ENCODE measurements at places on chromosomes 13 and 19. TPM values are rescaled to one million over a fixed set of nuclear protein-coding genes. Genes with fewer than 3 reads are reported as not detected.

- no peak for DNase-seq
Measured at GRCh38 chr13:43170506-43170905, 147.1 kb downstream of the DNAJC15 start.

DNA sequence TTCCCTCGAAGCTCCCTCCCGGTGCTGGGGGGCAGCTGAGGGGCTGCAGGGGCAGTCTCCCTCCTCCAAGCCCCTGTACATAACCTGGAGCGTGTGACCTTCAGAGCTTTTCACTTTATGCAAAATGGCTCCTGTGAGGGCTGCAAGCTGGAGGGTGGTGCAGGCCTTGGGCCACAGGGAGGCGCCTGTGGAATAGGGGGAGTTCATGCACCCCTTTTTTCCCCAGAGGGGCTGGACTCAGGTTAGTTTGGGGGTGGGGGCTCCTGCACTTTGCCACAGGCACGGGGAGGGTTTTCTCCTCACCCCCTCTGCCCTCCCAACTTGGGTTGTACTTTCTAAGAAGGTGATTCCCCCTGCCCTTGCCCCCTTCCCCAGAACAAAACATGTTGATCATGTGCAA lies 6.6 kb upstream of the PRR19 start:
- DNase-seq = no peak

DNA sequence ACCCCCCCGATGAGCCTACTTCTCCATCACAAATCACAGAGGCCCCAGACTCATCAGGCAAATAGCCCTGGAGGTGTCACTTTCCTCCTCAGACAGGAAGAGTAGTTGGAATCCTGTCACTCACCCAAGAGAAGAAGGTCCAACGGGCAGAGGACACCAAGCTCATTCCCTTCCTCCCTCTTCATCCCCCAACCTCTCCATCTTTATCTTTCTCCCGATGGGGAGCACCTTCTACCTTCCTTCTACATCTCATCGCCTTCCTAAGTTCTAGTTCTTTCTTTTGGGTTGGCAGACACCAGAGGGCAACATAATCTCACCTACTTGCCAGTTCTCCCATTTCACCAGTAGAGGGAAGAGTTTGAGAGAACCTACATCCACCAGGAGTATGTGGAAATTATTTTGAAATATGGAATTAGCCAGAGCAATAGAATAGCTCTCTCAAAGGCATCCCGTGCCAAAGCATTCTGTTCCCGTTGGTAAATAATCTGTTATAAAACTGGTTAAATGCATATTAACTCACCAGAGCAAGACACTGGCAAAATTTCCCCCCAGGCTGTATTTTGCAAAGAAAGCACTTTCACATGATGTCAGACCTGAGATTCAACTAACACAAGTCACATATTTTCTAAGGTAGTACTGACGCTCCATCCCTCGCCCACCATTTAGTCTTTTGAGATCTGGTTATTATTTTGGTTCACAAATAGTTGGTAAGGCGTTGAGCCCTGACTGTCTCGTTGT lies 55.0 kb downstream of the ZIC5 start:
- DNase-seq = no peak

- peak; percentile 68 for DNase-seq
Measured at GRCh38 chr13:101626925-101627555, 174.6 kb downstream of the ITGBL1 start.

Gene ZNF536
- total RNA-seq = not detected
